ENCODE measurements at places on chromosomes 5 and 9.

DNA sequence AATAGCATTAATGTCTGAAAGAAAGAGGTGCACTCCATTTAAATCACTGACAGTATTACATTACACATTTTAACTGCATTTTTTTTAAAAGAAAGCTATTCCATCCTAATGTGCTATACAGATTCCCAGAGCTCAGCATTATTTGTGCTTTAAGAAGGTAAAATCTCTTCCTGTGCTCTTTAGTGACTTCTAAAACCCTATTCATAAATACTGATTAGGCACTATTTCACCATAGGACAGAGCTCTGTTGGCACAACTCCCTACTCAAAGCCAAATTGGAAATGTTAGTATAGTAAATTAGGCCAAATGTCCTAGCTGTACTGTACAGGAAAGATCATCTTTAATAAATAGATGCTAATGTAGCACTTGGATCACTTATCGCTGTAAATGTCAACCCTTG, 262.5 kb downstream of the TUSC1 start:
- no peak for DNase-seq

DNA sequence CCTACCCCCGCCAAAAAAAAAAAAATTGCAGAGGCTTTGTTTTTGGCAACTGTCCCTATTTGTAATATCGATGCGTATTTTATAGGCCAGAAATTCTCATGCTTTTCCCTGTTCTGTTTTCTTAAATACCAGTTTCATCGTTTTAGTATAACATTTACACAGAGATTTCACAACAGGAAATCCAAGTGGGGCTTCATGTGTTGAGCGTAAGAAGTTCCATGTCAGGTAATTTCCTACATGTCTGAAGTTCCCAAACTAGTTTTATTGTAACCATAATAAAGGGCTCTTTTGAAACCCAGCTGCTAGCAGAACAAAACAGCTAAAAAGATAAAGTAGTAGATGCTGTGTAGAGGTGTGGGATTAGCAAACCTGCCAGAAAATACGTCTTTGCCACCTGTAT, 4.2 kb downstream of the SMC5 start:
- DNase-seq, result no peak

- DNase-seq, result no peak
Observed at GRCh38 chr5:94689908-94690307, 71.4 kb downstream of the SLF1 start.

GRCh38 chr9:37760416-37761161, 7.0 kb downstream of the TRMT10B start:
- DNase-seq, result no peak

DNA sequence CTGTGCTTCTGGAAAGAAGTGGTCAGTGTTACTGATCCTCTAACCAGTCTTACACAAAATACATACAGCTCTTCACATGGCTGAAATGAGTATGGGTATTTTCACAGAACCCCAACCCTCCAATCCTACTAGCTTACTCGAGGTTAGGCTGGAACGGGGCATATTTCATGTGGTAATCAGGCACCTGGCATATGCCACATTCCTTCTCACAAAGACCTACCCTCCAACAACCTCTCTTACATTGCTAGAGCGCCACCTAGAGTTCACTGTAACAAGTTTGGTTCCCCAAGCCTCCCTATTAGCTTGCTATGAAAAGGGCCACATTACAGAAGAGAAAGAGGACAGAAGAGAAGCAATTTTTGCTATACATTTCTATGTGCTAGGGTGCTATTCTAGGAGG, 597.3 kb downstream of the PRELID2 start:
- no peak for DNase-seq

GRCh38 chr5:40904205-40904993, 4.9 kb upstream of the C7 start:
- DNase-seq, result no peak

DNA sequence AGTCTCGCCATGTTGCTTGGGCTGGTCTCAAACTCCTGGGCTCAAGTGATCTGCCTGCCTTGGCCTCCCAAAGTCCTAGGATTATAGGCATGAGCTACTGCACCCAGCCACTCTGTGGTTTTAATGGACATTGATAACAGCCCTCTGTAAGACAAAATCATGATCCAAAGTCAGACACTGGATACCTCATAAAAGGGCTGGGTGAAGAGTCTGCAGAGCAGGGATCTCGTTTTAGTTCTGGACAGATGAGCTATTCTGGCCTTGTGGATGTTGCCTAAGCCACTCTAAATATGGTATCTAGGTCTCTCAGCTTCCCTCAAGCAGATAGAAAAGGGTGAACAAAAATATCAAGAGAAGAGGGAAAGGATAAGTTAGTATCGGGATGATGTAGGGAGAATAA, 133.4 kb upstream of the OSMR start:
- DNase-seq, result no peak

DNA sequence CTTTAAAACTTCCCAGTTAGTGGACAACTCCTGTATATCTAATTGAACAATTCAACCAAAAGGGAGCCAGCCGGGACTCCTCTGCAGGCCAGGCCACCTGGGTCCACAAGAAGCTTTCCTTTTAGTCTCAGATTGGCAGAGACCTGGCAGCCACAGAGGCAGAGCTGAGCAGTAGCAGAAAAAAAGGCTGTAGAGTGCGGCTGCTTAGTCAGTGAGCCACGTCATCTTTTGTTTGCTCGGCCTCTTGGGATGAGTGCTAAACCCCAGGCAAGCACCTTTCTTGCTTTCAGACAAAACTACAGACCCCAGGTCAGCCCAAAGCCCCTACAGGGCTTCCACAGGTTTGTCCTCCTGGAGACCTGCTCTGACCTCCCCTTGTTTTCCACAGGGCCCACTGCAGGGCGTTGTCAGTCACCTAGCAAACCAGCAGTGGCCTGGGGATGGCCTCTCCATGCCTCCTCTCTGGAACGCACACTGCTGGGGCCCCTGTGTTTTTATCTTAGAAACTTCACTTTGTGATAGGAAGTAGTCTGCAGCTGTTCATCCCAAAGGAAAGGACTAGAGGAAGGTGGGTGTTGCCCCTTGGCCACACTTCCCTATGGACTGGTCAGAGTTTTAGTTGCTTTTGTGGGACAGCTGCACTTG, 49.9 kb downstream of the SHB start:
- no peak for DNase-seq

DNA sequence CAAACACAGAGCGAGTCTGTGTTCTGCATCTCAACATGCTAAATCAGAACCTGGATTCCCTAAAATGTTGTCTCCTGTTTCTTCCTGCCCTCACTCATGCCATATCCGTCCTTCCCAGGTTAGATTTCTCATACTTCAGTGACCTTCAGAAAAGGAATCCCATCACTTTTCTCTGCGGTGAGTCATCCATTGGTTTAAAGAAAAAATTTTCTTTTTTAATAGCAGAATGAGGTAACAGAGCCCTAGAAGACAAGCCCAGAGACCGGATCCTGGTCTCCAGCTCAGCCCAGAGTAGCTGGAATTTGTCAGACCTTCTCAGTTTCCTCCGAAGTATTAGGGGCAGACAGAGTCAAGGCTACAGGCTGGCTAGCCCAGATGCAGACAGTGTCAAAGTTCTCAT, 143.2 kb upstream of the DMRT1 start:
- no peak for DNase-seq

GRCh38 chr5:135010502-135011354, 23.3 kb downstream of the PITX1 start:
- no peak for DNase-seq

GRCh38 chr5:124596595-124597421, 149.6 kb downstream of the ZNF608 start:
- no peak for DNase-seq

DNA sequence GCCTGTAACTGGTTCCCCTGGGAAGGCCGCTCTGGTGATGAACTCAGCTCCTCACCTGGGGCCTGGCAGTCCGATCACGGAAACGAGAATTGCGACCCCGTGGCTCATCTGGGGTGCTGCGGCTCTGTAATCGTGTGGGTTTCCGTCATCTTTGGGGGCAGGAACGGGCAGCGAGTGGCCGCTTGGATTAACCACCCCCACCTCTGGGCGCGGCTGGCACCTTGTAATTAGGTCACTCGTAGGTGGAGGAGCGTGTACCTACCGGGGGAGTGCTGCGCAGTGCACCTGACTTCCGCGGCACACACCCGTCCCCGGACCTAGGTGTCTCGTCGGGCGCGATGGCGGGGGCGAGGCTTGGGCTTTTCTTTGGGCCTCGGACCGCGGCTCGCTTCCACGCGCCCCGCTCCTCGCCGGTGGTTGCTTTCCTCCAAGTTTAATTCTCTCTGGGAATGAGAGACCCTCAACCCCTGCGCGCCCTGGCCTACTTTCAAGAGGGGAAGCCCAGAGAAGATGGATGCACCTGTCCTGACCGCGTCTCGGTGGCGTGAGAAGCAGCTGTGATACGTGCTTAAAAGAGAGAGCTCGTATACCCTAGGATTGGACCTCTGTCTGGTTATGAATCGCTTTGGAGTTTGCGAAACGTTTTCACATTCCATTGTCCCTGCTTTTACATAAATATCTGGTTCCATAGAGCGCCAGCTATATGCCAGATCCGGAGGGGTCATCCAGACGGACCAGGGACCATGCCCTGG, 744 bp upstream of the PPP2CA start:
- no peak for DNase-seq

DNA sequence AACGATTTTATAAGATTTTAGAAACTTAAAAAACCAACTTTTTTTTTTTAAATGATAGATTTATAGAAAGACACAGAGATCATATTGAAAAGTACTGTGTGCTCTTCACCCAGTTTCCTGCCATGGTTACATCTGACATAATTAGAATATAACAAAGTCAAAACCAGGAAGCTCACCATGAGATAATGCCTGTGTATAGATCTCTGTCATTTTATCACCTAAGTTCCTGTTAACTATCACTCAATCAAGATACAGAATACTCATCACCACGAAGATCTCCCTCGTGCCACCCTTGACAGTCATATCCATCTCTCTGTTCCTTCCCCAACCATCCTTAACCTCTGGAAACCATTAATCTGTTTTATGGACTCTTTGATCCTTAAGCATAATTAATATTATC, 39.1 kb downstream of the POC5 start:
- no peak for DNase-seq

GRCh38 chr5:136225796-136226195, 32.8 kb upstream of the SMIM32 start:
- no peak for DNase-seq

DNA sequence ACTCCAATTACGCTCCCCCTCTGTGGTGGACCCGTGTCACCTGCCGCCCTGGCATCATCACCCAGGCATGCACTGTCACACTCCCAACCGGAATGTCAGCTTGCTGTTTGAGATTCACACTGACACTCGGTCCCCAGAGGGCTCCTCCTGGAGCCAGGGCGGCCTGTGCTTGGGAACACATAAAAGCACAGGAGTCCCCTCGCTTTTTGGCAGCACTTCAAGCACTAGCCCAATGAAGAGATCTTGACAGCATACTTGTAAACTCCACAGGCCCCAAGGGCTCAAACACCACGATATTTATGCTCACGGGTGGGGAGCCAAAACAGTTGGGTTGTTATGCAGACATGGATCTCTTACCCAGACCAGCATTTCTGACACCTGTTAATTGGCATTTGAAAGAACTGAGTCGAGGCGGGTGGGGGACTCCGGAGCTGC, 90.8 kb upstream of the EGFLAM start:
- DNase-seq, result no peak

DNA sequence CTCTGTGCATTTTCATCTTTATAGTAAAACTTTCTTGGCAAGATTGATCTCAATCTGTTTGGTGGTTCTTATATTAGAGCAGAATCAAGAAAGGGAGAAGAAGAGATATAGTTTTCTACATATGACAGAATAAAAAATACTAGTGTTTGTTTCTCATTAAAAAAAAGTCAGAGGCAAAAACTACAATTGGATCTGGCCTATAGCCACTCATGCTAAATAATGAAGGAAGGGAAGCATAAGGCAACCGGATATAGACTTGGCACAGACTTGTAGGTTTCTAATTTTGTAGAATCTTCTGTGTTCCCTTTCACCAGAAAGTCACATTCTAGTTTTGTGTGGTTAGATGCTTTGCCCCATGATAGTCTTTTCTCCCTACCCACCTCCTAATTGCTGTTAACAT, 306.2 kb downstream of the PIK3R1 start:
- no peak for DNase-seq

DNA sequence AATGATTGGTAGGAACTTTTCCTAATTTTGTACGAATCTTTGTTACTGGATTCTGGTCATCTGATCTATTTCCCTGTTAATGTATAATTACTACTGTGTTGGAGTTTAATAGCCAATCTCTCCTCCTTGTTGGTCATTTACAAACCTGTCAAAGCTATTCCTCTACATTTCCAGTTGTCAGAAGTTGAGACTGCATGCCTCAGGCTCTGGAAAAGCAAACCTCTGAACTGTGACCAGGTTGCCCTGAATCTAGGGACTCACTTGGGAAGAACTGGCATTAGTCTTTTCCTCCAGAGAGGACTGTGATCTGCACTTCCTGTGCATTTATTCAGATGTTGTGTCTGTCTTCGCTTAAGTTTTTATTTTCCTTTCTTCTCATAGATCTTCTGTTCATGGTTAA, 16.1 kb downstream of the PDLIM4 start:
- no peak for DNase-seq

DNA sequence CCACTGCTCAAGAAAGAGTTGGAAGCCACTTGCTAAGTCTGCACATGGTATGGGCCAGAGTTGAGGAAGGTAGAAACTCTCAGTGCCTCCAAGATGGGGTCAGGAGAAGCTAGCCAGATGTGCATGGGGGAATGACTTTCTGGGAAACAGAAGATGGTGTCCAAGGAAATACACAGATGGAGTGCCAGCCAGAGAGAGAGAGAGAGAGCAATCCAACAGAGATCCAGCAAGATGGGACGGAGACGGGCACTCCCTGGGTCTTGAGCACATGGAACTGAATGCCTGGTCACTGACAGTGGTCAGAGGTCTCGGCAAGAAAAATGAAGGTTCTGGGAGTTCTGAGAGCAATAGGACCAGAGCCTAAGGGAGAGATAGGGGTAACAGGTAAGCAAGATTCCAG, 82.1 kb downstream of the SH3TC2 start:
- no peak for DNase-seq

GRCh38 chr5:74314906-74315305, 325.6 kb downstream of the ENC1 start:
- no peak for DNase-seq

DNA sequence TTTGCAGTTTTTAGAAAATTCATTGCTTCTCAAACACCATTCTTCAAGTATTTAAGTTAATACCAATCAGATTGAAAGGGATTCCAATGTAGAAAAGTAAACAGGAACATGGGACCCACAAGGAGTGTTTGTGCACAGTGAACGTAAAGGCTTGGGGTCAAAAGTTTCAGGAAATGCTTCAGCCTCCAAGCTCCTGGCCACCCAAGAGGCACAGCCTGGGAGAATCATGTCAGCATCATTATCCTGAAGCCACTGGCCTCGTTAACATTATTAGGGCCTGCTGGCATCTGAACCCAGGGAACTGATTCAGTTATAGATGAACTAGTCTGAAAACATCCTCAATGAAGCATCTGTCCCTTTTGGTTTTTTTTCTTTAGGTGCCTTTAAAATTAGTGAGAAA, 122.9 kb downstream of the NXNL2 start:
- no peak for DNase-seq

GRCh38 chr5:103780794-103781193, 218.2 kb upstream of the NUDT12 start:
- DNase-seq, result no peak
